Fibroblast of lung (primary cell): ENCODE measurements at places on chromosomes 2 and 18. TPM values are rescaled to one million over a fixed set of nuclear protein-coding genes. Genes with fewer than 3 reads are reported as not detected.

Gene ATG16L1
- 27.2 and 33.7 TPM in 2 replicates for total RNA-seq

Gene MPP4
- total RNA-seq = 0.26 and 0.50 TPM in 2 replicates

Gene C2orf42
- 24.9 and 32.7 TPM in 2 replicates for total RNA-seq

Gene CCDC102B
- 35.3 and 68.6 TPM in 2 replicates for total RNA-seq

Gene ZNF396
- total RNA-seq = 2.8 and 5.0 TPM in 2 replicates

- DNase-seq = peak; percentile 60
Observed at GRCh38 chr2:220528180-220528675, 900.8 kb downstream of the SLC4A3 start.

- DNase-seq = no peak
Observed at GRCh38 chr2:240797914-240798313, 22.1 kb downstream of the KIF1A start.

Gene LYG2
- not detected in 2 replicates for total RNA-seq

Gene LYPD1
- 0.17 and 0.26 TPM in 2 replicates for total RNA-seq

- DNase-seq = no peak
Observed at GRCh38 chr2:43898838-43899346, 60.1 kb downstream of the ABCG8 start.

DNA sequence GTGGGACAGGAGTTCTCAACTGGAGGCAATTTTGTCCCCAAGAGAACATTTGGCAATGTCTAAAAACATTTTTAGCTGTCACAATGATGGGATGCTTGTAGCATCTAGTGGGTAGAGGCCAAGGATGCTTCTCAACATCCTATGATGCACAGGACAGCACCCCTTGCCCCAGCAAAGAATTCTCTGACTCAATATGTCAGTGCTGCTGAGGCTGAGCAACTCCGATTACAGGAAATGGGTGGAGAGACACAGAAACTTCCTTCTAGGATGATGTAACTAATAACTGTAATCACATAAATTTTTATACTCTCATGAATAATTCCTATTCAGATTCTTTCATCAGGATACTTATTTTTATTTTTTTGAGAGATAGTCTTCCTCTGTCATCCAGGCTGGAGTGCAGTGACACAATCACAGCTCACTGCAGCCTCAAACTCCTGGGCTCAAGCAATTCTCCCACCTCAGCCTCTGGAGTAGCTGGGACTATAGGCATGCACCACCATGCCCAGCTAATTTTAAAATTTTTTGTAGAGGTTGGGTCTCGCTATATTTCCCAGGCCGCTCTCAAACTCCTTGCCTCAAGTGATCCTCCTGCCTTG is 120.3 kb upstream of the ACAA2 start:
- DNase-seq = peak; percentile 57

- DNase-seq = peak; percentile 75
Observed at GRCh38 chr2:18791172-18791797, 201.9 kb upstream of the NT5C1B start.

DNA sequence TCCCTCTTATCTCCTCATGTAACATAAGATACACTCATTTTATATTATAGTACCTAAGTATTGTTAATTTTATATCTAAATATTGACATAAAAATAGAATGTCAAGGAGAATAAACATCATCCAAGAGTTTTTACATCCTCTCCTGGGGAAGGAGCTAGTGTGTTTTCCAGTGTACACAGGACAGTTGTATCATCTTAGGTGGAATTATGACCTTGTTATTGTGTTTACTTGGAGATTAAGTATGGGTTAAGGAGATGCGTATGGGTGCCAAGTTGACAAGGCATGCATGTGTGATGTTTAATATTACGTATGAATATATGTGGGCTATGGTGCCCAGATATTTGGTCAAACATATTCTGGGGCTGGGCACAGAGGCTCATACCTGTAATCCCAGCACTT is 11.2 kb upstream of the DDX1 start:
- no peak for DNase-seq

Gene PAIP2B
- 1.2 and 1.5 TPM in 2 replicates for total RNA-seq

Gene SCTR
- not detected in 2 replicates for total RNA-seq

Gene IL36RN
- not detected in 2 replicates for total RNA-seq

Gene IL36A
- not detected in 2 replicates for total RNA-seq

DNA sequence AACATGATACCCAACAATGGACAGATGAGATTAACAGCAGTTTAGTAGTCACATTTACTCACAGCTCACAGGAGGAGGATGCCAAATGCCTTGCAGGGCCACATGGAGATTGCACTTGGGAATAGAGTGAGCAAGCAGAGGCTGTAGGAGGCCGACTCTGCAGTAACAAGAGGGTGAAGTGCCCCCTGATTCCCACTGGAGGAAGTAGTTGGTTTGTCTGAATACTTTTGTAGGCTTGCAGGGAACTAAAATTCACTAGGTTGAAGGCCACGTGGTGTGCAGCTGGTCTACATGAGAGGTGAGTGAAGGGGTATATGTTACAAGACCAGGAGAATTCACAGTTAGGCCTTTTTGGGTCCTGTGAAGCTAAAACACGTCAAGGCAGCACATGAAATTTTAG is 419.3 kb upstream of the TNP1 start:
- no peak for DNase-seq

Gene IL1F10
- not detected in 2 replicates for total RNA-seq

DNA sequence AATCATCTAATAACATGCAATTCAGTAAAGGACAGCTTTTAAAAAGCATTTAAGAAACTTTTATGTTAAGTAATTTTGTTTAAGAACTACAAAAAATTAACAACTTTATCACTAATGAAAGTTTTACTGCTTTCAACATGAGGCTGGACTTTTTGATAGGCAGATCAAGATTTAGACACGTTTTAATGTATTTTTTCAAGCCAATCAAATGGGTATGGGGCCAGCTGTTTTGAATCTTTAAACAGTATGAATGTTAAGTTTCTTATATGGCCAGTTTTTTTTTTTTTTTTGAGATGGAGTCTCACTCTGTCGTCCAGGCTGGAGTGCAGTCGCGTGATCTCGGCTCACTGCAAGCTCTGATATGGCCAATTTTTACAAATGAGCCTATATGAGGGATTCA is 73.1 kb downstream of the ST6GAL2 start:
- no peak for DNase-seq

Gene ALK
- total RNA-seq = under 0.01 TPM in 2 replicates

Gene RNF152
- total RNA-seq = 15.2 and 24.4 TPM in 2 replicates

Gene THADA
- 32.4 and 36.2 TPM in 2 replicates for total RNA-seq

DNA sequence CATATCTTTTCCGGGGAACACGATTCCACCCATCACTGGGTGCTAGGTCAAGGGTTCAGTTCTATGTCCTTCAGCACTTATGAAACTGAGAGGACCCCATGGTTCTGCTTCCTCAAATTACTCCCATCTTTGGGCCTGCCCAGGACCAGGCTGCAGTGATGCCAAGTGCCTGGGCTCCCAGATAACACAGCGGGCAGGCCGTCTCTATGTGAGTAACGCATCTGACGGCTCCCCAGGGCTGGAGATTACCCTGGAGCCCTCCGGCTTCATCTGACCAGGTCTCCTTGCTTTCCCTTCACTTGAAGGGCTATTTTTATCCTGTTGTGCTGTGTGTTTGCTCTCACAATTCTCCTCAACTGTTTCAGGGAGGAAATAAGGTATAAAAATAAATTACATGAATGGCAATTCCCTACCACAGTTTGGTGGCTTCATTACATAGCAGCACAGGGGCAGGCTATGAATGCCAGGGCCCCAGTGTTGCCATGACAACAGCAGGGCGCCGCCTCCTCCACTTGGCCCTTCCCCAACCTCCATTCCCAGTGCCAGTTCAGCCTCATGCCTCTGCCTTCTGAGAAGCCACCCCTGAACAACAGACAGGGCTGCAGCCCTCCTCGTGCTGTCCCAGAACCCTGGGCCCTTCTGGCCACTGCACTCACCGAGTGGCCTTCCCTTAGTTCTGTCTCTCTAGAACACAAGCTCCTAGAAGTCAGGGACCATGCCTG is 25.4 kb upstream of the TMEM131 start:
- no peak for DNase-seq

DNA sequence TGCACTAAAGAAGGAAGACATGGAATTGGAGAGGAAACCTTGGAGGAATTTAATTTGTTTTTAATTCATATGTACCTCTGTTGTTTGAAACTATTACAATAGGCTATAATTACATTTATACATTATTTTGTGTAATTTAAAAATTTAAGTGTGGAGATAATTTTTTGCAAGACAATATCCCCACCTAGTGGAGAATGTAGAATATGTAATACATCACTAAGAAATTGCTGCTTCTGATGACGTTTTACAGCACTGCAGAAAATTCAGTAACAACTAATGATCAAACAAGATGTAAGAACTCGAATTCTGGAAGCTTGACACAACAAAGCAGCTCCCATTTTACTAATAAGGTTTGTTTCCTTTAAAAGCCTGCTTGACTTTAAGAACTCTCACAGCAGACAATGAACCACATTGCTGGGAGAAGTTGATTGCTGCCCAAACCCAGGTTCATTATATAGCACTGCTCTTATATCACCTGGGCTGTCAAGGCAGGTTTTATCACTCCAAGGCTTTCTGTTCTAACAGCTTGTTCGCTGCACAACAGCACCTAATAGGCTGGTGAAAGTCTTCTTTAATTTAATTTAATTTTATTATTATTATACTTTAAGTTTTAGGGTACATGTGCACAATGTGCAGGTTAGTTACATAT is 53.4 kb downstream of the THADA start:
- DNase-seq = peak; percentile 86

- peak; percentile 89 for DNase-seq
Observed at GRCh38 chr2:39696838-39697237, 31.1 kb downstream of the TMEM178A start.

- DNase-seq = no peak
Observed at GRCh38 chr2:227348324-227348723, 23.3 kb downstream of the MFF start.
